ENCODE measurements at places on chromosomes 12 and 14. TPM values are rescaled to one million over a fixed set of nuclear protein-coding genes. Genes with fewer than 3 reads are reported as not detected.

- no peak for DNase-seq
Measured at GRCh38 chr12:65606008-65606766, 218.1 kb upstream of the HMGA2 start.

DNA sequence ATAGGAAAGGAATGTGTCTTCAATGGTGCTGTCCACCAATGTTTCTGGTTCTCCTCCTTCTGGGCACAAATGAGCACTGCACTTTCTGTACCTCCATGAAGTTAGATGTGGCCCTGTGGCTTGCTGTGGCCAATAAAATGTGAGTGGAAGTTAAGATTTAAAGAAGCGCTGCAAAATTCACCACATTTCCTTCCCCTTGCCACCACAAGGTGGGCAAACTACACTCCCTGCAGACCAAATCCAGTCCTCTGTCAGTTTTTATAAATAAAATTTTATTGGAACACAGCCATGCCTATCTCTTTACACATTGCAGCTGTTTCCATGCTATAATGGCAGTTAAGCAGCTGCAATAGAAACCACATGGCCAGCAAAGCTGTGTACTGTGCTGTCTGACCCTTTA lies 141.4 kb upstream of the TMPO start:
- DNase-seq, result no peak

The PAPLN gene
- total RNA-seq, result not detected

The EML1 gene
- 1.3 TPM for total RNA-seq

DNA sequence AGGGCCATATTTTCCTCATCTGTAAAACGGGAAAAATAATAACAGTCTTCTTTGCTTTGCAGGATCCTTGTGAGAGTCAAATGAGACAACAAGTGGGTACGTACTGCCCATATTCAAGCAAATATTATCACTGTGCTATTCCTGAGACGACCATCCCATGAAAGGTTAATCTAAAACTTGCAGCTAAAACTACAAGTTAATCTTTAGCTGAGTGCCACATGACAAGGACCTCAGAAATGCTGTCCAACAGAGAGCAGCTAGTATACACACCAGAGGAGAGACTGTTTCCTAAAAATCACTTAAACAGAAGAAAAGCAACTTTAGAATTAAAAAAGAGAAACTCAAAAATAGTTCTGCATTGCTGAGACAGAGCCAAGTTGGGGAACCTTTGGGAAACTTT lies 162.7 kb upstream of the TMTC2 start:
- peak; percentile 37 for DNase-seq

The GPR65 gene
- total RNA-seq, result not detected

DNA sequence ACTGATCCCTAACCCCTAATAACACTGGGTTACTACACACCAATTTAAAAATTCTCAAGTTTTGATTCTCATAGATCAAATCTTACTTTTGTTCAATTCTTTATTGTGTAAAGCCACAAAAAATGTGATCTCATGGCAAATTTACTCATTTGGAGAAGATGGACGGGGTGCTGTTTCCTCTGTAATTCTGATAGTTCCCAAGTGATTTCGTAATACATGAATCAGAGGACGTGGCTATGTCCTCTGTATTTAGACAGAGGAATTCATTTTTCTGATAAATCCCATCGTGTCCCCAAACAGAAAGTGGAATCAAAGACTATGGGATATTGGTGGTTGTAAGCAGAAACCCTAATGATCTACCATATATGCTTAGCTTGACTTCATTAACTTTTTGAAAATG lies 76.6 kb upstream of the GNG2 start:
- no peak for DNase-seq

GRCh38 chr12:82874945-82875344 lies 188.2 kb downstream of the TMTC2 start:
- no peak for DNase-seq

DNA sequence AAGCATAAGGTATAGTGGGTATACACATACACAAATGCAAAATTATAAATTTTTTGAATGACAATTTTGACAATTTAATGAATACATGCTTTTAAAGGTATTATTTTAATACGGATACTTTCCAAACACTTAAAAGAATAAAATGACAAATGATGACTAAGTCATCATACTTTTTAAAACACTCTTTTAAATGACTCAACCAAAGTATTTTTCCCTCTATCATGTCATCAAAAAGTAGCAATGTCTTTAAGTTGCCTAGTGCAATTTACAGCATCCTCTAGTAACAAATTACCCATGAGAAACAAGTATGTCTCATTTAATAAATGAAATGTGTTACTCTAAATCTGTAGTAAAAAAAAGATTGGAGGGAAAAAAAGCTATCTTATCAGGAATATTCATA lies 73.3 kb downstream of the RPS6KA5 start:
- no peak for DNase-seq

- no peak for DNase-seq
Measured at GRCh38 chr12:108525681-108526080, 10.6 kb downstream of the FICD start.

- no peak for DNase-seq
Measured at GRCh38 chr14:39957987-39958386, 525.8 kb upstream of the FBXO33 start.

The SLC10A1 gene
- not detected for total RNA-seq

- no peak for DNase-seq
Measured at GRCh38 chr12:47270782-47271664, 191.3 kb upstream of the AMIGO2 start.

- peak; percentile 81 for DNase-seq
Measured at GRCh38 chr12:42140901-42141300, 3.8 kb downstream of the GXYLT1 start.

- DNase-seq, result peak; percentile 4
Measured at GRCh38 chr14:78519863-78520262, 349.7 kb downstream of the NRXN3 start.

DNA sequence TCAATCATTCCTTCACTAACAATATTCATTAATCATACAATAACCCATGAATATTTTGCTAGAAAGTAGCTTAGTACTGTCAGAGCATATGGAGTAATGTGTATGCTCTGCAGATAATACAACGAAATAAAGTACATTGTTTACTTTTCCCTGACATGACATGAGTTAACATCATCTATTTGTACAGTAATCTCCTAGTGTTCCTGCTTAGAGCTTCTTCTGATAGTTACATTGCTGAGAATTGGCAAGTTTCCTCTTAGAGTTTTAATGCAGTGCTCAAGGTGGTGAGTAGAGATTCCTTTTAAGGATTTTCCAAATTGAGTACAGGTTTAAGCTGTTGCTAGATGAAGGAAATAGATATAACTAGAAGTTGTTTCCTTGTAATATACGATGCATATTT lies 164.5 kb upstream of the NPAS3 start:
- DNase-seq, result no peak

The GPRC5D gene
- total RNA-seq, result not detected

GRCh38 chr14:73198253-73198652 lies 39.1 kb upstream of the PAPLN start:
- no peak for DNase-seq

The TOMM20L gene
- total RNA-seq, result not detected

The NOXRED1 gene
- 0.24 TPM for total RNA-seq

- no peak for DNase-seq
Measured at GRCh38 chr12:54240971-54241588, 38.8 kb downstream of the CBX5 start.

DNA sequence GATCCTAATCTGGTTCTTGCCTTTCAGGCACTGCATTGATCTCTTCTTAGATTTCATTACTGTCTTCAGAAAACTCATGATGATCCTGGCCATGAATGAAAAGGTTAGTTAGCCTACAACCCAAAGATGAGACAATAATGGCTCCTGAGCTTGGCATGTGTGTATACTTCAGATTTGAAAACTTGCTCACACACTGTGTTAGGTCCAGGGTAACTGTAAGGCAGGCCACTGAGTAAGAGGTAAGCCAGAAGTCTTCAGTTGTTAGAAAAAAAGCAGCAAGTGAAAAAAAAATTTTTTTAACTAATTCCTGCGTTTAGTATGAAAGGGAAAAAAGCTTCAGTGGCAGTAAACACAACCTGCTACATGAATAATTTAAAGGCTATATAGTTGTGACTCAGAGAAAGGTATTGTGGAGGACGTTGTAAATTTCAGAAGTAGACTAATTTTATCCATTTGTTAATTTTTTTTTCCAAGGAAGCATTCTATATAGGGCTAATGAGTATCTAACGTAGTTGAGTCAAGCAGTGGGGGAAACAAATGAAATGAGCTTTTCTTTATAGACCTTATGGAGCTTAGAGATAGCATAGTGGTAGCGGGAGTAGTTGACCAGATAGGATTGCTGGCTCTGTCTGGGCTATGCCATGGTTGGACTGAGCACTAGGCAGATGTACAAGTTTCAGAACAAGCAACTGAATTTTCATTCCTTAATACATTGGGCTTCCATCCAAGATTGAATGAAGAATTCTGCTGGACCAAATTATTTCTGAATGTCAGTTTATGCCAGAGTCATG lies 20.5 kb downstream of the TMBIM6 start:
- DNase-seq, result no peak

- DNase-seq, result peak; percentile 24
Measured at GRCh38 chr14:73173092-73173735, 36.9 kb downstream of the PSEN1 start.

All from HepG2 (cell line).